Sigmoid colon (tissue), 7 donors: ENCODE measurements at places on chromosomes 11 and 22. TPM values are rescaled to one million over a fixed set of nuclear protein-coding genes. Genes with fewer than 3 reads are reported as not detected.

Gene SLN
- not detected for polyA plus RNA-seq

Gene B3GAT3
- polyA plus RNA-seq, result 11.4 TPM

Gene MAP6
- polyA plus RNA-seq, result 0.60 TPM

Gene PANX3
- not detected for polyA plus RNA-seq

Gene OR4A16
- polyA plus RNA-seq, result not detected

Gene C2CD3
- polyA plus RNA-seq, result 17.2 TPM
